ENCODE measurements at places on chromosomes 11 and 22.

- no peak for DNase-seq
These were observed 77.8 kb downstream of the CDKN1C start for GRCh38 chr11:2807801-2808241.

GRCh38 chr11:61460474-61460881 lies 30.6 kb downstream of the SDHAF2 start:
- no peak for DNase-seq

DNA sequence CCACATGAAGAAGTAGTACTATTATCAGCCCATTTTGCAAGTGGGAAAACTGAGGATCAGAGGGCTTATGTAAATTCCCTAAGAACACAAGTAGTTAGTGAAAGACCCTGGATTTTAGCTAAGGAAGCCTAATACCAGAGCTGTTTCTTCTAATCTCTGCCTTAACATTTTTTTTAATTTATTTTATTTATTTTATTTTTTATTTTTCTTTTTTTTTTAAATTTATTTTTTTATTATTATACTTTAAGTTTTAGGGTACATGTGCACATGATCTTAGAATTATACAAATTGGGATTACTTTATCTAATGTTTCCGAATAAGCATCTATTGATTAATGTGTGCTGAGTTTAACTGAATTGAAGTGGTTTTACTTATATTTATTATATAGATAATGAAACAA lies 1015.3 kb downstream of the LRRC4C start:
- DNase-seq: no peak

DNA sequence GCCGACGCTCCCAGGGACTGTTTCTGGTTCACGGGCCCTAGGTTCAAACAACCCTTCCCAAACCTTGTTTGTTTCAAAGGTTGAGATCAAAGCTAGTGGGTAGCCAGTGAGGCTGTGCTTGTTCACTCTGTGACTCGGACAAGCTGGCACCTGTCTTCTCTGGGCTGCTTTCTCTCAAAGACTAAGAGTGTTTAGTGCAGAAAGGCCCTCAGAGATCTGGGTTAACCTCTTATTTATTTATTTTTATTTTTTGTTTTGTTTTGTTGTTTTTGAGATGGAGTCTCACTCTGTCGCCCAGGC lies 13.0 kb upstream of the MALAT1 start:
- DNase-seq: no peak

- no peak for DNase-seq
These were observed 24.1 kb upstream of the GRAMD4 start for GRCh38 chr22:46596032-46596441.

Measured in GM19239 (cell line).